ENCODE measurements at places on chromosomes 13 and 19.

GRCh38 chr13:37127691-37128241, 22.3 kb upstream of the CSNK1A1L start:
- no peak for DNase-seq

- no peak for DNase-seq
Observed at GRCh38 chr13:93714171-93714570, 487.6 kb downstream of the GPC6 start.

GRCh38 chr19:44202470-44202869, 9.9 kb upstream of the ZNF227 start:
- no peak for DNase-seq

- no peak for DNase-seq
Observed at GRCh38 chr19:18865973-18866799, 29.8 kb downstream of the CERS1 start.

DNA sequence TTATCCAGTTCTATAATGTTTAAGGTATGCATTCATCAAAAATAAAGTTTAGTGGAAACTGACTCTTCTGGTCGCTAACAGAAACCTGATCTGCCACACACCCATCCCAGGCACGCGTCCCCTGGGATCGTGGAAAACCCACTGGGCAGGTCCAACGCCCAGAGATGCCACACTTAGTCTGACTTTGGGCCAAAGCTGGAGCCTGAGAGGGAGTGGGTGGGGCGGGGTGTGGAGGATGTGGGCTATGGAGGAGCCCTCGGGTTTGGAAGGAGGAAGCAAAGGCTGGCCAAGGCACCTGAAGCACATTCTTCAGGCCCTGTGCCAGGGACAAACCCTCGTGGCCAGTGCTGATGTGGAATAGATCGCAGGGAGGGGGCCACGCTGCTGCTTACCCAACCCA, 2.5 kb downstream of the IGFL1 start:
- DNase-seq = no peak

GRCh38 chr13:30865123-30866049, 40.7 kb upstream of the MEDAG start:
- no peak for DNase-seq

DNA sequence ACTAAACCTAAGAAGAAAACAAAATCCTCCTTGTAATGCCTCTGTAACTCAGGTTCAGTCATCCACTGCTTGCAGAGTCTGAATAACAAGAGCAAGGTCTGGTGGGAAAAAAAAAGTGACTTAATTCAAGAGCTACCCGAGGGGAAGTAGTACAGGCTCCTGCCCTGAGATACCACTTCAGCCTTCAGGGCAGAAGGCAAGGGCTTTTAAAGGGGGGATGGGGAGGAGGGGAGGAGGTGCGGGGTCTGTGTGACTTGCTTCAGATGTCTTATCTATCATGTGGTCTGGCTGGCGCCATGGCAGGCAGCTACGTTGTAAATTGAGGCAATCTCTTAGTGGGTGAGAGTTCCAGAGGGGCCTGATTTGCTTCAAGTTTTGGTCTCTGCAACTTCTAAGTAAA, 66.7 kb downstream of the LRRC63 start:
- DNase-seq = no peak

DNA sequence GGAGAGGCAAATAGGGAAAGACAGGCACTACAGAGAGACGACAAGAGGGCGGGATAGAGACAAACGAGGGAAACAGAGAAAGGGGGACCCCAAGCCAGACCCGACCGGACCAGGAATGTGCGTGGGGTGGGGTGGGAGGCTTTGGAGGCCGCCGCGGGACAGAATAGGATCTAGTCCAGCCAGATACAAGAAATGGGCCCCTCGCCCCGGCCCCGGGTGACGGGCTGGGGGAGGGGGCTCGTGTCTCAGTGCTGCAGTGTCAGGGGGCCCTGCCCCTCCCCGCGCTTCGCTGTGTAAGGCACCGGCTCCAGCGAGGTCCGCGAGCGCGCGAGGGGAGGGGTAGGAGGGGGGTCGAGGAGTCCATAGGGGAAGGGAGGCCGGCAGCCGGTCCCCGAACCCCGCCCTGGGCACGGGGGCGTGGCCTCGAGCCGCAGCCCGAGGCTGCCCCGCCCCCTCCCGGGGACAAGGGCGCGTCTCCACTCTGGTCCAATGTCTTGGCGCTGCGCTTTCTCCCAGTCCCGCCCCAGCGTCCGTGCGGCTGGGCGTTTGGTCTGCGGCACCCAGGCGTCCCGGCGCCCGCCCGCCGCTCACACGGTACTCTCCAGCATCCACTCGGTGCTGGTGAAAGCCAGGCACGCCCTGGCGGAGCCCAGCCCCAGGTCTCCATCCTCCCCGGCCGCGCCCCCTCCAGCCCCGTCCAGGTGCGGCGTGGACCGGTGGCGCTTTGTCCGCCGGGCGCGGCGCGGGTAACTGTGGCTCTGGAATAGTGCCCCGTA, 11.0 kb downstream of the IFNL1 start:
- no peak for DNase-seq

GRCh38 chr13:35648201-35648600, 171.7 kb upstream of the MAB21L1 start:
- no peak for DNase-seq

DNA sequence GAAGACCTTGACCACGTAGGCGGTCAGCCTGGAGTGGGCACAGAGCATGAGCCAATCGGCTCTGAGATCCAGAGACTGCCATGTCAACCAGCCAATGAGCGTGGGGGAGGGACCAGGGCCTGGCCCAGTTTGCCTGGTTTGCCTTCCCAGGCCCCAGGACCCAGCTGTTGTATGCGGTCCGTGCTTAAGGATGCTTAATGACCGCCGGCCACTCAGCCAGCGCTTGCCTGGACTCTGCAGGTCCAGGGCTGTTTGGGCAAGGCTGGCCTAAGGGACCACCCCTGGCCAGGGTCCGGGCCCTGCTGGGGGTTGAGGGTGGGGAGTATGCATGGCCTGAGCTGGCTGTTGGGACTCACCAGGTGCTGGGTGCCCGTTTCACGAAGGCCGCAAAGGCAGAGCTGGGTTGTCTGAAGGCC, 23.1 kb upstream of the TNFSF14 start:
- DNase-seq = no peak

- no peak for DNase-seq
Observed at GRCh38 chr19:57559008-57559403, 657 bp downstream of the ZNF550 start.

DNA sequence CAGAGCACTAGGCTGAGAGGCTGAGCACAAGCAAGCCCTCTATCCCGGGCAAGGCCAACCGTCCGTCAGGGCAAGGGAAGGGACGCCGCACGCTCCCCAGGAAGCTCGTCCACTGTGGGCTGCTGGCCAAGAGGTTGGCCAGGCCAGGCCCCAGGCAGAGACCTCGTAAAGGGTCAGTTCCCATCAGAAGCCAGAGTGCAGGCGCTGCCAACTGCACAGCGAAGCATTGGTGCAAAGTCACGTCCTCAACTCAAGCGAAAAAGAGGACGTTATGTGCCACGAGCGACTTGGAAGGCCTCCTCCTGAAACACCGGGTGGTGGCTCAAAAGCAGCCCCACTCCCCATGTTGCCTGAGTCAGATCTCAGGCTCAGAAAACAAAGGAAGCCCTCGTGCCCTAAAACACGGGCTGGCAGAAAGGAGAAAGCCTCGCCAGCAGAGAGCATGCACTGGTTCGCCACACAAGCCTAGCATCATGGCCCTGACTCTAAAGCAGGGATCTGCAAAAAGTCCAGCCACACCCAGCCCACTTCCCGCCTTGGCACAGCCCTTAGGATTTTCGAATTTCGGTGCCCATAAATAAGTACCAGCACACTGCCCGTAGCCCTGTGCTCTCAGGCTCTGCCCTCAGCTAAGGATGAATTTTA, 4.7 kb downstream of the AKAP8 start:
- DNase-seq = no peak

DNA sequence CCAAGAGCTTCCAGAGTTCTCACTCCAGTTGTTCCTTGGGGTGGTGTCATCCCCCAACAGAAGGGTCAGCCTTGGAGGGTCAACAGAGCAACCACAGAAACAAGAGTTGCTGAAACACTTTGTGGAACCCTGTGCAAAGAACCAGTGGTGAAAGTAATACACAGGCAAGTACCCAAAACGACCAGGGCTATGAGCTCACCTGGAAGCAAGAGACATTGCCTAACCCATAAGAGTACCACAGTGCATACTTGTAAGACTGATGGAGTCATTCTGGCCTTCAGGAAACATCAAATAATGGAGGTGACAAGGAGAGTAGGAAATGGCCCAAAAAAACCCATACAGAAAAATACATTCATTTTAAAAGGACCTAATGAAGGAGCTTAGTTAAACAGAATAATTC, 184.3 kb upstream of the TSC22D1 start:
- DNase-seq = no peak

DNA sequence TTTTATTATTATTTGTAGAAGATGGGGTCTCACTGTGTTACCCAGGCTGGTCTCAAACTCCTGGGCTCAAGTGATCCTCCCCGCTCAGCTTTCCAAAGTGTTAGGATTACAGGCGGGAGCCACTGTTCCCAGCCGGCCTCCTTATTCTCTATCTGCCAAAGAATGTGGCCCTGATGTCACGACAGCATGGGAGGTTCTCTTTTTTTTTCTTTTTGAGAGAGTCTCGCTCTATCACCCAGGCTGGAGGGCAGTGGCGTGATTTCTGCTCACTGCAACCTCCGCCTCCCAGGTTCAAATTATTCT, 23.5 kb downstream of the CARM1 start:
- no peak for DNase-seq

DNA sequence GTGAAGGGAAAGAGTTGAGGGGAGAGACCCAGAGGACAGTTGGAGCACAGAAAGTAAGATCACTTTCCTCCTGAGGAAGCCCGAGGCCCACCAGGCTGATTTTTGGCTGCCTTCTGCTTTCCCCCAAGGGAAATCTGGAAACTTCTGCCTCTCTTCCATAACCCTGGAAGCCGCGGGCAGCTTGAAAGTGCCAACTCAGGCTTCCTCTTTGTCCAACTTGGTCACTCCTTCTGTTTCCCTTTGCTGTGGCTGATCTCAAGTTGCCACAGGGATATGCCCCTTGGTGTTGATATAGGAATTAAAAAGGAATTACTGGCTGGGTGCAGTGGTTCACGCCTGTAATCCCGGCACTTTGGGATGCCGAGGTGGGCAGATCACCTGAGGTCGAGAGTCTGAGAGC, 5.7 kb upstream of the CD70 start:
- no peak for DNase-seq

GRCh38 chr19:6070720-6071485, 39.4 kb downstream of the RFX2 start:
- DNase-seq = no peak

DNA sequence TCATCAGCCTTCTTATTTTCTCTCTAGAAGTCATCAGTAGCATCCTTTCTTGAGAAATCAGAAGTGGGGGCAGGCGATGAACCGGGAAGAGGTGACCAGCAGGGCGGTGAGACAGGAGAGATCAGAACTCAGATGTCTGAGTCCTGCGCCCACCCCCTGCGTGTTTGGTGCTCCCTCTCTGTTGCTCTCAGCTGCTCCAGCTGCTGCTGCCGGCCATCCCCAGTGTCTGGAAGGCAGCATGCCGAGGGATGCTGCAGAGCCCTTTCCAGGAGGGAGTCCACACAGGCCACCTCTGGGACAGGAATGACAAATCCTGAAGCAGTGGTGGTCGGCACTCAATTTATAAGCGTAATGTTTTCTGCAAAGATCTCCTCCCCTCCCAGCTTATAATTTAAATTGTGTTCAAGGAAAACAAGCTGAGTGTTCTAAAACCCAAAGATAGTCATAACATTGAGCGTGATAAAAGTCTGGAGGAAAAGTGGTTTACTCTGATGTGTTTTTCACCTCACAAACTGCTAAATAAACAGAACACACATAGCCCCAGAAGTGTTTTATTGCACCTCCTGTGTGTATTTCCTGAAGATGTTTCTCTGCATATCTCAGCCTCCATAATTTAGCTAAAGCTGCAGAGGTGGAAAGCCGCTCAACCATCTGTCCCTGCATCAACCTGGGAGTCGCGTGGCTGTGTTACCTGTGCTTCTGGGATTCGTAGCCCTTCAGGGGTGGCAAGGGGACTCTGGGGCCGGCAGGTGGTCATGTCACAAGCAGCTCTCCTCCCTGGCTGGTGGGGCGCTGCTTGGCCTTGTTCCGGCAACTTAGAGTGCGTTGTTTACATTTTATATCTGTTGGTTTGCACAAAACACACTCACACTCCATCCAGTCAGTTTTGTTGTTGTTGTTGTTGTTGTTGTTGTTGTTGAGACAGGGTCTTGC, 191.2 kb downstream of the USP12 start:
- no peak for DNase-seq

DNA sequence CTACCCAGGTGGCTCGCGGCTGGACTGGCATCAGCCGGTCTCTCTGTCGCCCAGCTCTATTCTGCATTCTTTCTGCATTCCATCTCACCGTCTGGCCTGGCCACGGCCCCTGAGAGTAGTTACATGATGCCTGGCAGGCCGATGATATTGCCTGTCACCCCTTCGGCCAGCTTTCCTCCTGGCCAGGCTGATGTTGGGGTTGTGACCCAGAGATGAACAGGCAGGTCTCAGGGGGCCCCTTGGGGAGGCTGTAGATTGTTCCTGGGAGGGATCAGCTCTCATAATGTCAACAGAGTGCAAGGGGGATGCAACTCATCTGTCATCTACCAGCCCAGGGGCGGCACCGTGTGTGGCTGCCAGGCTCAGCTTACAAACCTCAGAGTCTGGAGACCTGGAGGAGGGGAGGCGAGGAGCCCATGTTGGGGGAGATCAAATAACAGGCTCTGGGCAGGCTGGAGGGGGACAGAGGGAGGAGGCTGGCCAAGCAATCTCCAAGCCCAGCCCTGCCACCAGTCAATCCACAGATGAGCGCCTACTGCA, 13.6 kb upstream of the FBXO17 start:
- DNase-seq = no peak

All from stimulated activated CD8-positive, alpha-beta memory T cell treated with anti-CD3 and anti-CD28 coated beads, Interleukin-15, amount 100 ng/mL, for 4 hours (primary cell).